ENCODE measurements at places on chromosomes 7 and 10.

- H3K27me3 ChIP-seq = no peaks in the 10 kb centered on the region
- H3K36me3 ChIP-seq = no peaks in the 10 kb centered on the region
- no peak for DNase-seq
- H3K4me1 ChIP-seq = peaks cover 3% of the 10 kb centered on the region
- no peak overlapping the region for H3K4me3 ChIP-seq
These were observed 22.3 kb upstream of the IL15RA start for GRCh38 chr10:5999440-6000165.

- H3K36me3 ChIP-seq = no peaks in the 10 kb centered on the region
- no peaks in the 10 kb centered on the region for H3K27me3 ChIP-seq
- DNase-seq = no peak
- peaks cover 2% of the 10 kb centered on the region for H3K4me1 ChIP-seq
- H3K27ac ChIP-seq = no peak overlapping the region
These were observed 371.6 kb downstream of the BBS9 start for GRCh38 chr7:33500703-33501701.

GRCh38 chr10:101354328-101355071 is 535 bp downstream of the BTRC start:
- peak overlapping the region; percentile 97 for H3K27ac ChIP-seq
- DNase-seq = peak; percentile 84
- H3K4me1 ChIP-seq = peaks cover 1% of the 10 kb centered on the region
- H3K27me3 ChIP-seq = no peaks in the 10 kb centered on the region

DNA sequence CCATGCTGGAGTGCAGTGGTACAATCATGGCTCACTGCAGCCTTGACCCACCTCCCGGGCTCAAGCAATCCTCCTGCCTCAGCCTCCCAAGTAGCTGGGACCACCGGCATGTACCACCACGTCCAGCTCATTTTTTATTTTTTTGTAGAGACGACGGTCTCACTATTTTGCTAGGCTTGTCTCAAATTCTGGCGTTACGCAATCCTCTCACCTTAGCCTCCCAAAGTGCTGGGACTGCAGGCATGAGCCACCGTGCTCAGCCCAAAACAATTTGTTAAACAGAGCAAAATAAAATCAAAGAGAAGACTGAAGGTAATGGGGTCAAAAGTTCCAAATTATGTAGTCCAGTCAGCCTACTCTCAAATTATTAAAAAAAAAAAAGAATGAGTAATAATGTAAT is 8.7 kb upstream of the JMJD1C start:
- H3K36me3 ChIP-seq = no peaks in the 10 kb centered on the region
- H3K4me3 ChIP-seq = no peak overlapping the region
- DNase-seq = no peak
- no peak overlapping the region for H3K27ac ChIP-seq
- H3K4me1 ChIP-seq = no peaks in the 10 kb centered on the region

GRCh38 chr7:66047426-66047825 is 28.2 kb upstream of the ASL start:
- H3K4me1 ChIP-seq = no peaks in the 10 kb centered on the region
- H3K27me3 ChIP-seq = no peaks in the 10 kb centered on the region
- H3K27ac ChIP-seq = no peak overlapping the region
- no peak for DNase-seq
- no peaks in the 10 kb centered on the region for H3K36me3 ChIP-seq

All from neuronal stem cell (in vitro differentiated cells).